Pancreas (tissue), 10 donors: ENCODE measurements at places on chromosomes 7 and 10.

GRCh38 chr7:131764143-131764775 lies 207.8 kb upstream of the PODXL start:
- DNase-seq, result no peak

DNA sequence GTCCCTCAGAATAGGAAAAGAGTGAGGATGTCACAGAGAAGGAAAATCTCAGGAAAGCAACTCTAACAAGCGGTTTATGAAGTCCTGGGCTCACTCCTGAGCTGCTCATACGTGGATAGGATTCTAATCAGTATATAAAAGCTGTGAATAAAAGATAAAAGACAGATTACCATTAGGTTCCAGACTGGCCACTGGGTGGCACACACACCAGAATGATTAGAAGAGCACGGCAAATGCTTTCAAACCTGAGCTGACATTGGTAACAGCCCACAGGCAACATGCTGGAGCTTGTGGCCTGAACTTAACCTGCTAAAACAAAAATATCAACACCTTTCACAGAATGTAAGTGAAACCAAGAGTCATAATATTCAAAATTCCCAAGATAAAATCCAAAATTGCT lies 370.8 kb downstream of the GRID1 start:
- peak; percentile 15 for DNase-seq

- DNase-seq, result no peak
Measured at GRCh38 chr10:49579621-49580020, 30.5 kb upstream of the SLC18A3 start.

DNA sequence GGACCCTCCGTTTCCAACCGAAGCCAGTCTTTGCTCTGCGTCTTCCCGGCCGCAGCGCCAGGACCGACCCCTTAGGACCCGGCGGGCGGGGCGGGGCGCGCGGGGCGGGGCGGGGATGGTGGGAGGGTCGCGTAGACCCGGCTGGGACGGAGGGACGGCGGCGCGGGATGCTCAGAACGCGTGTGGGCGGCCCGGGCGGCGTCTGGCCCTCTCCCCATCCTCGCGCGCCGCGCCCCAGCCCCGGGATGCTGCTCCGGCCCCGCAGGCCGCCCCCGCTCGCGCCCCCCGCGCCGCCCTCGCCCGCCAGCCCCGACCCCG lies at the start of gene UTF1:
Gene UTF1, plus strand, starts transcription at position 174 of the 318 bp plus-strand sequence. Its CDS starts 72 bp downstream, at position 246.
- no peak for DNase-seq

- no peak for DNase-seq
Measured at GRCh38 chr7:116511552-116512519, 12.3 kb downstream of the CAV2 start.

- DNase-seq, result no peak
Measured at GRCh38 chr7:130369831-130370550, 10.3 kb upstream of the CPA1 start.

DNA sequence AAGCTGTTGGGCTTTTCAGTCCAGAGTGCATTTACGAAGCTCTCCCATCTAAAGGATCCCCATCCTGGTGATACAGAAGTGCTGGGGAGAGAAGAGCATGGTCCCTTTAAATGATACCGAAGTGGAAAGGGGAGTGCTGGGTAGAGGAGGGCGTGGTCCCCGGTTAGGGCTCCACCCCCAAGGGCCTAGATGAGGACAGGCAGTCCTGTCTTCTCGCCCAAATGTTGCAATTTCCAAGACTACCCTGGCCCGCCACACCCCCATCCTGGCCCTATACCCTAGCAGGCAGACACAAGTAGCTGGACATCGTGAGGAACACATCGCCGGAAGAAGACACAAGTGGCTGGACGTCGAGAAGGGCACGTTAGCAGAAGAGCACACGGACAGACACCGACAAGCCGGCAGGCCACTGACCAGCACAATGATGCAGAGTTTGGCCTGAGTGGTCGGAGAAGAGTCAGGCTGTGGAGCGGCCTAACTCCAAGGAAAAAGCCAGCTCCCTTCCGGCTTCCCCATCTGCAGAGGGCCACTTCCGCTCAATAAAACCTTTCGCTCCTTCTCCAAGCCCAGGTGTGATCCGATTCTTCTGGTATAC lies 439.5 kb upstream of the NRP1 start:
- no peak for DNase-seq

DNA sequence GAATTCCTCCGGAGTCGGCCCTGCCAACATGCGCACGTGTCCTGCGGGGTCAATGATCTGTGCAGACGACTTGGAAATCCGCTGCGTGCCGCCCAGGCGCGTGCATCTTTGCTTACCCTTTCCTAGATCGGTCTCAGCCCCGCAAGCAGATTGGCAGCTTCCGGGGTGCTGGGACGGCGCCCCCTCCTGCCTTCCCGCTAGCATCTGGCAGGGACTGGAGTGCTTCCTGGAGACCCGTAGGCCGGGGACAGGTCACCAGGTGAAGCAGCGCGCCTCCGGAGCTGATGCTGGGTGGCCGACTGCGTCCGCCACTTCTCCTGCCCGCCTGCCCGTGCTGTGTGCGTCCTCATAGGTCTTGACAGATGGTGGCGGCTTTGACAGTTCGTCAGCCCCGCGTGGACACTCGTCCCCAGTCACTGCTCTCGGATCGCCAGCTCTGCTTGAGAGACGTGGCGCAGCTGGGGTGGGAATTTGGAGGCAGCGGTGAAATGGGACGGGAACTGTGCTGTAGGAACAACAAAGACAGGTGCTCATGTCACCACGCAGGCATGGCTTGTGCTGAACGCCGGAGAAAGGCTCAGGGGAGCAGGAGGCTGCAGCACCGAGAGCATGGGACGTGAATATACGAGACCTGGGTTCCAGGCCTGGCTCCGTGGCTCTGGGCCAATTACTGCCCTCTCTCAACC lies 21.9 kb upstream of the KCNK18 start:
- DNase-seq, result peak; percentile 75
